HEK293T (cell line): ENCODE measurements at places on chromosomes 13 and 19.

DNA sequence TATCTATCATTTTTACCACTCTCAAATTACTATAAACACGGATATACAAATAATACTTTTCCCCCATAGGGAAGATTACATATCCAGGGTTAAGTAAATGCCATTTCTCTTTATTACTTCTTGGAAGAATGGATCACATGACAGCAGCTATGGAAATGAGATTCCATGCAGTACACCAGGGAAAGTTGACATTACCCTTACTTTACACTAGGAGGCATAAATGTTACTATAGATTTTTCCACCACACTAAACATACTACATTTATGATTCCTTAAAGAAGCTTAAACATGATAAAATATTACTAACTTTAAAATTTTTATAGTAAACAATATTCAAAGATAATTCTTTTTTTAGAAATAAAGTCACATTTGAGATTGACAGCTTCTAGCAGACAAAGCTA lies 611.4 kb downstream of the PCDH9 start:
- peak; percentile 87 for DNase-seq

DNA sequence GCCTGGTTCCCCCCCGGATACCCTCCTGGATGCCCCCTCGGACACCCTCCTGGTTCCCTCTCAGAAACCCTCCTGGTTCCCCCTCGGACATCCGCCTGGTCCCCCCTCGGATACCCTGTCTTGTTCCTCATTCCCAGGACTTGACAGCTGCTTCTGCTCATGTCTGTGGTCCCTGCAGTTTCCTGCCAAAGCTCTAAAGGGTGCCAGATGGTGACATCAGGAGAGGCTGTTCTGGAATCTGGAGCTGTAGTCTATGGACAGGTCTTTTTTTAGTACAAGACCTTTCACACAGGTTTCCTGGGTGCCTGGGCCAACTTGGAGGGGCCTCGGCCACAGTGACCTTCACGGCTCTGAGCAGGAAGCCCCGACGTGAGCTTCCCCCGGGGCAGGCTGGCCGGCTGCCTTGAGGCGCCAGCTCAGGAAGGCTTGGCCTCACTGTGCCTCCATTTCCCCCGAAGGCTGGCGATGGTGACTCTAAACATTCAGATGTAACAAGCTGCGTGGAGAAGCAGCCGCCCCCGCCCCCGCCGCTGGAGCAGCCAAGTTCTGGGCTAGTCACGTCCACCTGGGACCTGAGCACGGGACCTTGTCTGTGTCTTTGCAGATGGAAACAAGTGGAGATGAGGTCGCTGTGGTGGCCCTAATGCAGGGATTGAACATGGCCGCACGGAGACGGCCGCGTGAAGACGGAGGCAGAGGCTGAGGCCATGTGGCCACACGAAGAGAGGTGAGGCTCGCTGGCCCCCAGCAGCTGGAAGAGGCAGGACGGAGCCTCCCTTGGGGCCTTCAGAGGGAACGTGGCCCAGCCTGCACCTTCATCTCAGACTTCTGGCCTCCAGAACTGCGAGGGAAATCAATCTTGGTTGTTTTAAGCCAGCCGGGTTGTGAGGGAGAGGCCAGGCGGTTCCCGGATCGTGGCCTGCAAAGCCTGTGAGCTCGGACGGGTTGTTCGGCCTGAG lies 12.7 kb downstream of the SGTA start:
- DNase-seq: no peak

GRCh38 chr13:45269204-45269603 lies 68.4 kb upstream of the KCTD4 start:
- DNase-seq: no peak

DNA sequence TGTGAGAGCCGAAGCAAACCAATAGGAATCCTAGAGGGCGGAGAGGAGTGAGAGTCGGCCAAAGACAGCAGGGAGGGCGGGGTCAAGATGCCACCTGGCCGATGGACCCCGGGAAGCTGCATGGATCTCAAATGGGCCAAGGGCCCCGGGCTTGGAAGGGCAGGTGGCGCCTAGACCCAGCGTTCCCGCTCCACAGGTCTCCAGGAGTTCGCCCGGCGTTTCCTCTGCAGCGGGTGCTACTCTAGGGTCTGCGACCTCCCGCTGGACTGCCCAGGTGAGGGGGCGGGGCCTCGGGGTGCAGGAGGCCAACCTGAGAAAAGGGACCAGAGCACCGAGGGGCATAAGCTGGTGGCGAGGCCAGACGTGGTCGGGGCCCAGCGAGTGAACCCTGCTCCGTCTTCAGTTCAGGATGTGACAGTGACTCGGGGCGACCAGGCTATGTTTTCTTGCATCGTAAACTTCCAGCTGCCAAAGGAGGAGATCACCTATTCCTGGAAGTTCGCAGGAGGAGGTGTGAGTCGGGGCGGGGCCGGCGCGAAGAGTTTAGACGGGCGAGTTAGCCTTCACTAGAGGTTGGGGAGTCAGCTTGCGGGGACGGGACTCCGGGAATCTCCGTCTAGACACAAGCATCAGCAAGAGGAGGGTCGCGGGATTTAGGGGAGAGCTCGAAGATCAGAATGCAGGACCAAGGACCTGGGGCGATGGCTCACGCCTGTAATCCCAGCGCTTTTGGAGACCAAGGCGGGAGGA lies 9.9 kb downstream of the SPACA6 start:
- no peak for DNase-seq

DNA sequence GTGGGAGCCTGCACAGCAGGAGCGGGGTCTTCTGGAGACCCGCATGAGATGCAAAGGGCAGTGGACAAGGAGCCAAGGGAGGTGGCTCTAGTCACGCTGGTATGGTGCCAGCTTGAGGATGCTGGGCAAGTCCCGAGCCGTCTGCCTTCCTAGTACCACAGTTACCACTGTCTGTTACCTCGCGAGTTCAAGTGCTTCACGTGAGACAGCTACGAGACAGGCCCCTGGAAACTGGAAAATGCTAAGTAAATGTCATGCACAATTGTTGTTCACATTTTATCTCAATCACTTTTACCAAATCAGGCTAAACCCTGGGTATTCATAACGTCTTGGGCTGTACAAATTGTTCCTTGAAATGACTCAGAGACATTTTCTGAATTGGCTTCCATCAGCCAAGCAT lies 155.7 kb downstream of the TNFRSF19 start:
- no peak for DNase-seq

DNA sequence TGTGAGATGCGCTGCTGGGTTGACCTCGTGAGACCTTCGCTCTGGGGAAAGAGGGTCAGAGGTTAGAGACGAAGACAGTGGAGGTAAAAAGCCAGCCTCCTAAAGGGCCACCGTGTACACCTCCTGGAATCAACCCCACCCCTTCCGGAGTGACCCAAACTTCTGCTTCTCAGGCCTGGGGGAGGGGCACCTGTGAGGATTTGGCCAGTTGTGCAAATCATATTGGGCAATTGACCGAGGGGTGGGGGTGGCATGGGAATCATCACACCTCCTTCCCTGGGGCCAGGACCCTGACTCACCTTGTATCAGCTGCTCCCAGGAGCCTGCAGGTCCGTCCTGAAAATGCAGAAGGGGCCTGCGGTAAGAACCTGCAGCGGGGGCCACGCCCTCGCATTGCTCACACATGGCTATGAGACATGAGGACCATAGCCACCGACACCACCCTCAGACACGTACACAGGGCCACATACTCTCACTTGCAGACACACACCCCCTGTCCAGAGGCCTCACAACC lies 2.8 kb downstream of the TNFSF14 start:
- no peak for DNase-seq
